ENCODE measurements at places on chromosomes 11 and 22.

DNA sequence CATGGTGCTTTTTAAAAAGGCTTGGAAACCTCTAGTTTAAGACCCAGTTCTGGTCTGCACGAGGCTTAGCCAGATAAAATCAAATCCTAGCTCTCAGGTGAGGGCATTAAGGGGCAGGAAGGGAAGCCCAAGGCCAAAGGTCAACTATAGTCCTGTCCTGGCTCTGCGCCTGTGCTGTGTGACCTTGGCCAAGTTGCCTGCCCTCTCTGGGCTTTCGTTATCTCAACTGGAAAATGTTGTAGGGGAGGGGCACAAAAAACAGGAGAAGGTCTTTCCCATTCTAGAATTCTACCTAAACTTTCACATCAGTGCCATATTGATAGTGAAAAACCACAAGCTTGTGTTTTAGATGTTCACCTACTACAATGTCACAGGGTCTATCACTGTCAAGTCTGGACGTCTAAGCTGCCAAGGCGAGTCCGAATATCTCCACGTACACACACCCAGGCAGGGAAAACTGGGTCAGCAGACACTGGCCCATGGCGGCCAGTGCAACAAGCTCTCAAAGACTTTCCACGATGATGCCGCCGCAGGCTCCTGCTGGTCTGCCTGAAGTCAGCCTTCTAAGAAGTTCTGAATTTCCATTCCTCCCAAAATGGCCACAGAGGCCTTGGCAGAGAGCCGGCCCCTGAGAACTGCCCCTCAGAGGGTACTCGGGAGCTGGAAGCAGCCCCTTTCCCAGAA lies 18.0 kb downstream of the MN1 start:
- DNase-seq: no peak

GRCh38 chr11:67321313-67321871 lies 18.1 kb downstream of the SSH3 start:
- DNase-seq: no peak

- DNase-seq: no peak
These were observed 8.6 kb upstream of the CD3E start for GRCh38 chr11:118295815-118296454.

DNA sequence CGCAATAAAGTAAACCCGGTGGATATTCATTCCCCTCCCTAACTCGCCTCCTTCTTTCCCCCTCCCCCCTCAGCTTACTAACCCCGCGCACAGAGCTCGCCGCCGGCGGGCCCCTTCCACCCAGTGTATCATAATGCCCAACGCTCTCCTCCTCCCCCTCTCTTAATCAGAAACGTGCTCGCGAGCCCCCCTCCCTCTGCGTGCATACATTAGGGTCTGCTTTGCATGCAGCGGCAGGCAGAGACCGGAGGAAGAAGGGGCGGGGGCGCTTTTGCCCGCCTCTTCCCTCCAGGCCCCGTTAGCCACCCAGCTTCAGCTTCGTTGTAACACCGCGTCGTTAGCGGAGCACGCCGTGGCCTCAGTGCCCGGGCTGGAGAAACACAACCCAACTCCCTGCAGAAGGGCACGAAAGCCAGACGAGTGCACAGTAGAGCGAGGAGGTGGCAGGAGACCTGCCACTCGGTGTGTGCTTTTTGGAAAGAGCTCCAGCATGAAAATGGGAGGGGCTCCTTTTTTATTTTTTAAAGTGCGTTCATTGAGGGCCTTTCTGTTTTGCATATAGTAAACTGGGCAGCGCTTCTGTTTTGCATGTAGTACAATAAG lies 901 bp upstream of the KMT2A start:
- DNase-seq: peak; percentile 77

GRCh38 chr11:75667831-75668450 lies 897 bp downstream of the MAP6 start:
- no peak for DNase-seq

- DNase-seq: peak; percentile 61
These were observed 35.0 kb downstream of the TPBGL start for GRCh38 chr11:75275581-75275980.

GRCh38 chr11:112899235-112900006 lies 61.8 kb upstream of the NCAM1 start:
- no peak for DNase-seq

GRCh38 chr11:75894036-75894585 lies 79.1 kb downstream of the UVRAG start:
- DNase-seq: no peak

- DNase-seq: peak; percentile 84
These were observed 42.6 kb upstream of the VPREB1 start for GRCh38 chr22:22201930-22202343.

- no peak for DNase-seq
These were observed 368.2 kb upstream of the CADM1 start for GRCh38 chr11:115872416-115872815.

- DNase-seq: no peak
These were observed 283.1 kb upstream of the CTSC start for GRCh38 chr11:88620568-88621130.

DNA sequence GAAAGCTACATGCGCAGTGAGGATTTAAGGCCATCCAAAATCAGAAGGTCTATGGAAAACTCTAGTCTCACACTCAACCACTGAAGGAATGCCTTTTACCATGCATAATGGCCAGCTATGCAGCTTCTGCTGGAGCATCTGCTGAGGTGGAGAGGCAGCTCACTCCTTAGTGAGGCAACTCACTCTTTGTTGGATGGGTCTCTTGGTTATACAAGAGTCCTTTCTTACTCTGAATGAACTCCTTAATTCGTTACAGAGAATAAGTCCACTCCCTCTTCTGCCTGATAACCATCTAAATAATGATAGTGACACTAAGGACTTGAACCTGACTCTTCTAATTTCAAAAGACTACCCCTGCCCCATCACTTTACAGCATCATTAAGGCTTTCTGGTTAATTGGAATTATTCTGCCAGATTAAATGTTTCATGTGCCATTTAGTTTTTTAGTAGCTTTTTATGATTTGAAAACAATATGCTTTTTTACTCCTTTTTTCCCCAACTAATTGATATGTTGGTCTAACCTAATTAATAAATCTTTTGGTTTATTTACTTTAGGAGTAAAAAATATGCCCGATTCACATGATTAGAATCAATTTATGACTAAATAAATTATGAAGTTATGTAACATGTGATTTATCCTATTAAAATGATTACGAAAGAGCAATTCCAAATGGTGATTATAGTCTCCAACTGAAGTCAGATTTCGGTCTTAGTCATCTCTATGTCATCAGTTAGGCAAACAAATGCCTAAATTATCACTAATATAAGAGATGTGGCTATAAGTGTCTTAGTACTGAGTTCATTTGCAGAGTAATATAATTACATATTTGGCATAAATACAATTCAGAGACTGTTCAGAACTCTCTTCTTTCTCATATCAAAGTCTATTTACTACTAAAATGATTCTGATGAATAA lies 286.7 kb upstream of the CCDC90B start:
- no peak for DNase-seq

Measured in MM.1S (cell line).